Left renal cortex interstitium (tissue), 4 donors: ENCODE measurements at places on chromosomes 4 and X.

DNA sequence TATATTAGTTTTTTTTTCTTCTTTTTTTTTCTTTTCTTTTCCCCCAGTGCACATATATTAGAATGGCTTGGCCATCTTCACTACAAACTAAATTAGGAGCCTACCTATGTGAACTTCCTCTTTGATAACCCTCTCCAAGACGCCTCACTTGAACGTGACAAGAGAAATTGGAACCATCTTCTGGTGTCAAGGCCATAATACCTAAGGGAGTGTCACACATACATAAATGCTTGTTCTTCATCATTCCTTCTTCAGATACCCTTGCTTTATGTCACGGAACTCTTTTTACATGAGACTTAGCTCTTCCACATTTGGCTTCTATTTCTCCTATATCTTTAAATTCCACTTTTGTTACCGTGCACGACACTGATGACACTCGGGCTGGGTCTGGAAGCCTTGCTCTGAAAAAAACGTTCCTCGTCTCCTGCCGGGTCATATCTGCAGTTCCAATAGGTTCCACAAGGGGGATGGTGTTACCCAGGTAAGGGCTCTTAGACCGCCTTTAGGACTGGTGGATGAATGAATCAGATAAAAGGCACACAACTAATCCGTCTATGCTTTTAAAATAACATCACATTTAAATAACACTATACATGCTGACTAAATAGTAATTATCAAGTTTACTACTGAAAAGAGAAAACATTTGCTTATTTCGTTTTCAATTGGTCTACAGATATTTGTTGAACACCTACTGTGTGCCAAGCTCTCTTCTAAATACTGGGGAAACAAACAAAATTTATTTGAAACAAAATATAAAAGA is 19.9 kb downstream of the DGAT2L6 start:
- no peak for DNase-seq

DNA sequence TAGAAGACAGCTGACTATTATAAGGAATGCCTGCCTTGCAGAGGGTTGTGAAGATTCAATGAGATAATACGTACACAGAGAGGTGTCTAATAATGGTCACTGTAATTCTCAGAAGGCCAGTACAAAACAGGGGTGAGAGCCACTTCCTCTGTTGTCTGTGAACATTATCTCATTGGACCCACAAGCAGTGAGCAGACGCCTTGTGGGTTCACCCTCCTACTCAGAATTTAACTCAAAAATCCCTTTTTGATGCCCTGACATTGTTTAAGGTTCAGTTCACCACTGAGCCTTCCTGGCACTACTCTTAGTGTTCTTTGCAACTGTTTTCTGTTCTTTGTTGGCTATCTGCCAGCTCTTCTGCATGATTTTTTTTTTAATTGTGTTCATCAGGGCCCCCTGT is 467.4 kb downstream of the BCOR start:
- DNase-seq = no peak

GRCh38 chr4:169295822-169296221 is 25.1 kb upstream of the SH3RF1 start:
- DNase-seq = no peak

DNA sequence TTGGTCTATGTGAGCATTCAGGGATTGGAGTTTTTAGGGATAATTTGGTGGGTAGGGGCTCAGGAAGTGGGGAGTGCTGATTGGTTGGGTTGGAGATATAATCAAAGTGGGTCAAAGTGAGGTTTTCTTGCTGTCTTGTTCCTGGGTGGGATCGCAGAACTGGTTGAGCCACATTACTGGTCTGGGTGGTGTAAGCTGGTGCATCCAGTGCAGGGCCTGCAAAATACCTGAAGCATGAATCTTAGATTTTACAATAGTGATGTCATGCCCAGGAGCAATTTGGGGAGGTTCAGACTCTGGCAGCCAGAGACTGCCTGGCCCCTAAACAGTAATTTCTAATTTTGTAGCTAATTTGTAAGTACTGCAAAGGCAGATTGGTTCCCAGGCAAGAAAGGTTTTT is 665.6 kb upstream of the PRKX start:
- DNase-seq = no peak

DNA sequence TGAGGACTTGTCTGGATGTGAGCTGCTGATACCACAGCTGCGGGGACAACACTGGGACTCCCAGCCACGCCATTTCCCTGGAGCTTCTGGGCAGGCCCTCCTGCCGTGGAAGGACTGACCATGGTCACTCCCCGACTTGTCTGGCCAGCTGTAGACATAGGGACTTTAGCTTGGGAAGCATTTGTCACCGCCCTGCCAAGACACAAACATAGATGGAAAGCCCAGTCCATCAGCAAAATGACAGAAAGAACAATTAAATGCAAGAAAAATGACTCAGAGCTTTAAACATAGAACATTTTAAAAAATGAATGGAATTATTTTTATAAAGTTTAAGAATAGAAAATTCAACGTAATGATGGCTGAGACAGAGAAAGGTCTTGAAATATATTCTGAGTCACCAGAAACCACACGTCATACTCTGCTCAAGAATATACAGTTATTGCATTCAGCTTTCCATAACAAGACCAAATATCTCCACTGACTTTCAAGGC is 107.6 kb upstream of the CBR4 start:
- DNase-seq = no peak

DNA sequence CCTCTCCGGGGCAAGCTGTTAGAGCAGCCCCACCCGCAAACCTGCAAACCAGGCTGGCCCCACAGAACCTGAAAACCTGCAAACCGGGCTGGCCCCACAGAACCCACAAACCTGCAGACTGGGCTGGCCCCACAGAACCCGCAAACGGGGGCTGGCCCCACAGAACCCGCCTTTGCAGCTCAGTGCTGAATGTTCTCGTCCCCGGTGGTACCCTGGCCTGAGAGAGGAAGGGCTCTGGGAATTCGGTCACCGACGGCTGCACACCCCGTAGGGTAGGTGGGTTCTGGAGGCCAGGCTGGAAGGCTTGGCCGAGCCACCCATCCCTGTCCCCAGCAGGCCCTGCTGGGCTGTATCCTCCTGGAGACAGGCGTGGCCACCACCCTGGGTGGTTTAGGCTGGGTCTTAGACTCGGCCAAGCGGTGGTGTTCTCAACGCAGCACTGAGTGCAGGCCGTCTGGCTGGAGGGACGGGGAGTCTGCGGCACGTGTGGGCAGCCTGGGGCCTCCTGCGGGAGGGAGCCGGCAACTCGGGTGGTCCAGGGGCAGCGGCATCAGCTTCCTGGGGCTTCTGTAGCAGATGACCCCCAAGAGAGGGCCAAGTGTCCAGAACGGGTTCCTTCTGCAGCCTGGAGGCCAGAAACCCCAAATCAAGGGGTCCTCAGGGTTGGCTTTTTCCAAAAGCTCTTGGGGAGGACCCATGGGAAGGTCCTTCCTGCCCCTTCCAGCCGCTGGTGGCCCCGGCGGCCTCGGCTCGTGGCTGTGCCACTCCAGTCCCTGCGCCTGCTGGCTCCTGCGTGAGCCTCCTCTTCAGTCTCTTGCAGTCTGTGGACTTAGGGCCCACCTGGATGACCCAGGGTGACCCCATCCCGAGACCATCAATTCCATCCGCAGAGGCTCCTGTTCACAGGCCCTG is 15.6 kb downstream of the DOK7 start:
- DNase-seq = no peak

GRCh38 chr4:139457318-139457717 is 3.4 kb downstream of the RAB33B start:
- no peak for DNase-seq

DNA sequence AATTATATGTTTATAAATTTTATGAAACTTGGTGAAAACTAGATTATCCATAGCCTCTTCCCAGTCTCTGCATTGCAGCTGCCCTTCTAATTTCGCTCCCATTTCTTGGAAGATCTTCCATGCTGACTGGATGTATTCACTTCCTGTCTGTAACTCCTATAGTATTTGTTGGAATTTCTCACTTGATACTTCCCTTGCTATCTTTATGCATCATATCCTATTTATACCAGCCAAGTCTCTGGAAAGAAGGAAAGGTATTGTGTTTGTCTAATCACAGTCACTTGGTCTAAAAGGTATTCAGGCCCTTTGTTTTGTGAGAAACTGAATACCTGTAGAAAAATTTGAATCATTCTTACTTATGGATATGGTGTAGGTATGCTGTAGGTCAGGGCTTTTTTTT is 870.9 kb upstream of the FRG1 start:
- no peak for DNase-seq

DNA sequence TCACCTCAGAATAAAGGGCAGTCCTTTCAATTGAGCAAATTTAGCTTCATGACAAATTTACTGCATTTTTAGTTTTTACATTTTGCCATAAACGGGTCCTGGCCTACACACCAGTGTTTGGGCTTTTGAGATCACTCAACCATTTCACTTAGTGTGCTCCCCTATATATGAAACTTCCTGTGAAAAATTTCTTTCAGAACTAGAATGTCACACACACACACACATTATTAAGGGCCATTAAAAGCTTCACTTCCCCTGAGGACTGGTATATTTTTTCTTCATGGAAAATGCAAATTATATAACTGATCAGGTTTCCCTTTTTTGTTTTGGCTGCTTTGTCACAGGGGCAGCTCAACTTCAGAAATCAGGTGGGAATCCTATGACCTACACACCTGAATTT is 206.5 kb downstream of the ENOX2 start:
- DNase-seq = no peak

DNA sequence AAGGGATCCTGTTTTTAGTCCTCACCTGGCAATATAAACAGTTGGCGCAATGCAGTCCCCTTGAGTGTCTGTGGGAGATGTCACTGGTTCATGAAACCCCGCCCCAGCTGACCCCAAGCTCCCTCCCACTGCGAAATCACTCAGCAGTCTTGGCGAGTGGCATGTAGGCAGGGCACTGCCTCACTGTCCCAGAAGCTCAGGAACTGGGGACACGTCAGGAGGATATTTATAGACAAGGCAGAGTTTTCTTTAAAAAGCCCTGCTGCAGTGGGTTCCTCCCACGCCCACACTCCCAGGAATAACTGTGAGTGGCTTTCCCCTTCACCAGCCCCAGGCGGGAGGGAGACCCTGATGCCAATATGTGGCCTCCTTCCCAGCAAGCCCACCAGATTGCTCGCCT is 44.3 kb upstream of the PPP2R2C start:
- DNase-seq = no peak

DNA sequence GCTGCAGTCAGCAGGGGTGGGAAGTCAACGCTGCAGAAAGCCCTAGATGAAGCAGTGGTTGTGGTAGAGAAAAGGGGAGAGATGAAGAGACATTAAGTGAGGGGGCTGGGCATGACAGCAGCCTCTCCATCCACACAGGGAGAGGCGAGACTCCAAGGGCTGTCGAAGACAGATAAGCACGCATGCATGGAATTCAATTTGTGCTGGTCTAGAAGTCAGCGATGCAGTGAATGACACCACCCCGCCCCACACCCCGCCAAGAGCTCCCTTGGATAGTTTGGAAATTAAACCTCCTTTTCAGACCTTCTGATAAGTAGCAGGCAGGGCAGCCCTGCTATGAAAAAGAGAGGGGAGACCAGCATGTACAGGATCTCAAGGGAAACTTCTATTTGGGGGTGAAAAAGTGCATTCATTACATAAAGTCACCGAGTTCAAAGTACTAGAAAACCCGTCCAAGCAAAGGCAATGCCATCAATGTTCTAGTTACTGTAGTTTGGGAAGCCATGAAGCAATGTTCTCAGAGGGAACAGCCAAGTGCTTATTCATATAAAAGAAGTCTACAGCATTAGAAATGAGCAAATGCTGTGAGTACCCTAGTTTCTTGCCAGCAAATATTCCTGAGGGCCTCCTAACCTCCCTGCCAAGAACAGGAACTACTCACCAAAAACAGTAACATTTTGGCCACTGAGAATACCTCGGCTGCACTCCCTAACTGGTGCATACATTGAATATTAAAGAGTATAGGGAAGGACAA is 152.3 kb upstream of the ANXA10 start:
- no peak for DNase-seq

GRCh38 chr4:85166318-85166717 is 199.8 kb upstream of the WDFY3 start:
- DNase-seq = no peak

DNA sequence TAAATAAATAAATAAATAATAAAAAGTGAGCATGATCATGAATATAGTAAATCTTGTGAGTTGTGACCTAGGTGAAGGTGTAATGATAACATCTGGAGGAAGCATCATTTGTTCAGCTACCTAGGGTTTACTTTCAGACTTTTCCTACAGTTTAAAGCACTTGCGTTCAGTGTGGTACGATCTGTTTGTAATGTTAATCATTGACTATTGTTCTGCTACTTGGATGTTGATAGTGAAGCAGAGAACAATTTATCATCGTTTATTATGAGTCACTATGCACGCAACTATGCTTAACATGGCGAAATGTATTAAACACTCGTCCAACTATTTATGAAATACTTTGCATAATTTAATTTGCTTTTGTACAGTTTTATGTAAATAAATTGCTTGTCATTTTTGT is 426.2 kb downstream of the PCDH7 start:
- DNase-seq = no peak

DNA sequence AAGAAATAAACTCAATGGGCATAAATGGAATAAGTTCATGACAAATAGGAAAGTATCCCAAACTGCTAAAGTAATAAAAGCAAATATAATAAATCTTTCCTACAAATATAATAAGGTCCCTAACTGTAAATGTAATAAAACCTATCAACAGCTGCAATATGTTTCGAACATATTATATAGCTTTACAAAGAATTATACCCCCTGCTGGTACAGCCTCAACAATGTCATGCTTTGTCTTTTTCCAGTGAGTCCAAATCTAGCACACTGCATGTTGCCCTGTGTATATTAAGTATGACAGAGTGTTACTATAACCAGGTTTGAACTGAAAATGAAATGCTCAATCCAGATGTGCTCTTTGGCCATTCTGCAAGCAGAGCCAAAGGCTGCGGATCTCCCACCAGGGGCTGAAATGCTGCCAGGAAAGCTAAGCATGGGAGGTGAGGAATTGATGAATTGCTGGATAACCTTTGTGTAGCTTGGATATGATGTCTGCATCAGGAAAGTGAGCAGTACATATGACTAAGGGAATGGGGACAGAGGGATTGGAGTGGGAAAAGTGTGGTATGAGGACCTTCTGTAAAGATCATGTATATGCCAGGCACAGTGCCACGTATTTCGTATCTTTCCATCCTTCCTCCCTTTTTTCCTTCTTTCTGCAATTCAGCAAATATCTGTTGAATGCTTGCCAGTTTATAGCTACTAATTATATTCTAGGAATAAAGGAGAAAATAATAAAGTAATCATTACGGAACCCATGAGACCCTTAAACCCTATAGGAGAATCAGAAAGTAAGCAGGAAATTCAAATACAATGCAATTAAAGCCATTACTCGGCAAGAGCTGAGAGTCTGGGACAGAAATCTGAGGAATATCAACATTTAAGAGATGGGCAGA is 954.6 kb upstream of the LCORL start:
- no peak for DNase-seq

DNA sequence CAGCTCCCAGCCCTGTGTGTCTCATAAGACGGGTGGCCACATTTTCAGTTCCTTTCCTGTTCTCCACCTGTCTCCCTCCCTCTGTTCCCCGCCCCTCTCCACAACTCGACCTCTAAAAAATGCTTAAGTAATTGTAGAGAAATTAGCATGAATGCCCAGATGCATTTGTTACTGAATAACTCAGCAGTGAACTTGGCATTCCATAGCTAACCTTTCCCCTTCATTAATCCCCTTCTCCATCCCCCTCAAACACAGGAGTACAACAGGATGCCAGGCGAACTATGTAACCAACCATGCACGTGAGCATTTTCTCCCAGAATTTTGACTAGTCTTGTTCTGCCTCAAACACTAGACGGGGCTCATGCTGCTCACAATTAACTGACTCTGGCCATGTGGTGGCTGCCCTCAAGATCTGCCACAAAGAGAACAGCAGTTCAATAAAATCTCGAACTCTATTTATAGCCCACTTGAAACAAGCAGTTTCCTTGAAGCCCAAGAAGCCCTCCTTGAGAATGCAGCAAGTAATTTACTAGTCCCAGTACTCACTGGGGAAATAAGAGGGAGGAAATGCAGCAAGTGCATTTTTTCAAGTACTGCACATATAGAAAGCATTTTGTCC is 351.2 kb downstream of the ARHGAP24 start:
- peak; percentile 89 for DNase-seq
